AG10803 (cell line): ENCODE measurements at places on chromosomes 6 and 20.

- no peak for DNase-seq
Observed at GRCh38 chr6:127933852-127934840, 33.3 kb upstream of the THEMIS start.

DNA sequence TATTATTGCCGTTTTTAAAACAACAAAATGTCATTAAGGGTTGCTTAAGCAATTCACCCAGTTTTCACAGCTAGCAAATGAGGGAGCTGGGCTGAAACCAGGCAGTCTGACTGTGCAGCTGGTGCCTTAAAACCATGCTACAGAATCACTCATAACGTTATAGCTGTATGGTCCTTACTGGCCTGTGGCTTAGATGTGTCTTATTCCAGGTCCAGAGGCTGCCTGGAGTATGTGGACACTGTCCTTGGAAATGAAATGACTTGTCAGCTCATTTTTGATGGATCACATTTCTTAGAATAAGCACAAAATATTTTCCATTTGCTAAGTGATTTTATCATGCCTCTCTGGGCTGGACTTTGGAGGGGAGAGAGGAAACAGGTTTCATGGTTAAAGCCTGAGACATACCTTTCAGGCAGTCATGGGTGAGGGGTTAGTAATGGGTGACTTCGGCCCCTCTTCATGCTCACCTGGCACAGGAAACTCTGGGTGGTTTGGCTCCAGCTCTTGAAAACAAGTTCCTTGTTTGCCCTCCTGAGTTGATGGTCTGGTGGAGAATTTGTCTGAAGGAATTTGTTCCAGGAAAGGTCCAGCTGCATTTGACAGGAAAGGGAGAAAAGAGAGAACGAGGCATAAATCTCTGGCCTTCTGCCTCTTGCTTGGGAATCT is 823.2 kb downstream of the DHX35 start:
- no peak for DNase-seq

DNA sequence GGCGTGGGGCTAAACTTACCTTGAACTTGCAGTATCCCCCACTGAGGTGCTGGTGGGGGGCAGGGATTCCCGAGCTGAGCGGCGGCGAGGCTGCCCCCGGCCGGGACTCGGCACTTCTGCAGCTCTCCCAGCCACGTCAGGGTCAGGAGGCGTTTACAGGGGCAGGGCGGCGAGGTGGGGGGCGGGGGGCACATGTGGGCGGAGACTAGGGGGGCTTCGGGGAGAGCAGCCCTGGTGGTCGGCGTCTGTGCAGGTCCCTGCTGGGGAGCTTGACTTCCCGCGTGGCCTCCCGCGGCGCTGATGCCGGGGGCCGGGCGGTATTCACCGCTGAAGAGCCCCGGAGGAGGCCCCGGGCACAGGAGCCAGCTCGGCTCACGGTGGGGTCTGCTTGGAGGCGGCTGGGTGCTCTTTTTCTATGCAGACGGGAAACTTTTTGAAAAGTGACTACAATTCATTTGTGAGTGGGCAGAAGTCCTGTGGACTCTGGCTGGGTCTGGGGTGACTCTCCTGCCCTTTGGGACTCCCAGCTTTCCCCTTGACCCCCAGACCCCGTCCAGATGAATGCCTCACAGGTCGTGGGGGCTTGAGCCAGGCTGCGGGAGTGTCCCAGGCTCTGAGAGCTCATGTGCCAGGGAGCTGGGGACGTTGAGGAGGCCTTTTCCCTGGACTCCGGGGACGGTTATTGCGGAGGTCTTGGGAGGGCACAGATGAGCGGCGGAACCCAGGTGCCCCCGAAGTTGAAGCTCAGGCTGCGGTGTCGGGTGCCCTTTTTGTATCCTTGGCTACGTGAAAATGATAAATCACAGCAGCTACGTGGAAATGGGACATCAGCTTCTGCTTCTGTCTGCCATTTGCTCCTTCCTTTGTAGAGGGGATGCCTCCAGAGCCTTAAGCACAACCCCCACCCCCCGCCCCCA is 75.9 kb upstream of the GATA5 start:
- DNase-seq, result no peak

GRCh38 chr6:116444092-116444491 is 17.1 kb upstream of the CALHM6 start:
- DNase-seq, result peak; percentile 54

DNA sequence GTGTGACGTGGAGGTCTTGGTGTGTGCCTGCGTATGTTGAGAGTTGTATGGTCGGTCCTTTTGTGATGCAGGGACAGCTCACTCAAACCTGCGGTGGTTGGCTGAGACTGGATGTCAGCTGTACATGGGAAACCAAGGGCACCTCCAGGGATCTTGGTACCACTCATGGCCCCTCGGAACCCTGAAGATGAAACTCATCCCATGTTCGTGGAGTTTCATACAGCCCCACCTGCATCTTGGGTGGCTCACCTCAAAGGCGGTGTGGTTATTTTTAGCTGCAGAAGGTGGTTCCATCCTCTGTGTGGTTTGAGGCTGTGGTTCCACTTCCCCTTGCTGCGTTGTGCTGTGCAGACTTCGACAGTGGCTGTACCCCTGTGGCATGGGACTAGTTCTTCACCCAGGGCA is 52.6 kb upstream of the SLC22A1 start:
- no peak for DNase-seq

DNA sequence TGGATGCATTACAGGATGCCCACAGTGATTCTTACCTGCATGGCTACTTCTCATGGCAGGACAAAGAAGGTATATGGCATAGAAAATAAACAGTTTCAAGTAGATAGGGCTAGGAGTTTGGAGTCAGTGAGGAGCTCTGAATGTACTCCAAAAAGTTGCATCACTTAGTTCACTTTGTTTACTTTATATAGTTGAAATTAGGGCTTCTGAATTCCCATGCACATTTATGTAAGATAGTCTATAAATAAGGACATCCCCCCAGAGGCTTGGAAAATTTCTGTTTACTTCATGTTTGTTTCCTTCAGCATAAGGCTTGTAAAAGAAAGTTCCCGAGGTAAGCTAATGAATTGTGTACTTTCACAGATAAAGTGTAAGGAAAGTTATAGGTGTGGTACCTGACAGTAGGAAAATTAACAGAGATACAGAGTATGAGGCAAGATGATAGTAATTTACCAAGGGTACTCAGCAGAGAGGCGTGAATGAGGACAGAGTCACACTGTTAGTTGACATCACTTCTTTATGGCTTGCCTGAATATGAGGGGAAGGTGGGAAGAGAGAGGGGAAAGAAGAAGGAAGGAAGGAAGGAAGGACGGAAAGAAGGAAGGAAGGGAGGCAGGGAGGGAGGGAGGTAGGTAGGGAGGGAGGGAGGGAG is 51.1 kb downstream of the ADTRP start:
- no peak for DNase-seq

GRCh38 chr20:63755933-63756647 is 16.5 kb downstream of the SLC2A4RG start:
- no peak for DNase-seq

- no peak for DNase-seq
Observed at GRCh38 chr6:111672761-111673450, 67.2 kb upstream of the TRAF3IP2 start.

GRCh38 chr6:138004430-138005287 is 102.6 kb downstream of the PERP start:
- DNase-seq, result peak; percentile 23

DNA sequence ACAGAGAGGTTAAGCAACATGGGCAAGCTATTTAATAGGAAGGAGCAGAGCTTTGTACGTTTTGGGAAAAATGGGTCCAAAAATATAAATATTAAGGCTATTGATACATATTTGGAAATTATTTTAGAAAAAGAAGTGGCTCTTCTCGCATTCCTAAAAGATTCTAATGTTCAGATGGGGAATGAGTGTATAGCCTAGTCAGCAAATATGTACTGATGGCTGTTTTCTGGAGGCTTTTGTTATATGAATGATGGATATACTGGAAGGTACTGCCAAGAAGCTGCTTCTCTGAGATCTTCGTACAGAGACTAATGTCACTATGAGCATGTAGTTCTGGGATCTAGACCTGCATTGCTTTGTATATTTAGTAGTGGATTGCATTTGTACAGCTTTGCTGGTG is 71.7 kb downstream of the PLAGL1 start:
- no peak for DNase-seq

DNA sequence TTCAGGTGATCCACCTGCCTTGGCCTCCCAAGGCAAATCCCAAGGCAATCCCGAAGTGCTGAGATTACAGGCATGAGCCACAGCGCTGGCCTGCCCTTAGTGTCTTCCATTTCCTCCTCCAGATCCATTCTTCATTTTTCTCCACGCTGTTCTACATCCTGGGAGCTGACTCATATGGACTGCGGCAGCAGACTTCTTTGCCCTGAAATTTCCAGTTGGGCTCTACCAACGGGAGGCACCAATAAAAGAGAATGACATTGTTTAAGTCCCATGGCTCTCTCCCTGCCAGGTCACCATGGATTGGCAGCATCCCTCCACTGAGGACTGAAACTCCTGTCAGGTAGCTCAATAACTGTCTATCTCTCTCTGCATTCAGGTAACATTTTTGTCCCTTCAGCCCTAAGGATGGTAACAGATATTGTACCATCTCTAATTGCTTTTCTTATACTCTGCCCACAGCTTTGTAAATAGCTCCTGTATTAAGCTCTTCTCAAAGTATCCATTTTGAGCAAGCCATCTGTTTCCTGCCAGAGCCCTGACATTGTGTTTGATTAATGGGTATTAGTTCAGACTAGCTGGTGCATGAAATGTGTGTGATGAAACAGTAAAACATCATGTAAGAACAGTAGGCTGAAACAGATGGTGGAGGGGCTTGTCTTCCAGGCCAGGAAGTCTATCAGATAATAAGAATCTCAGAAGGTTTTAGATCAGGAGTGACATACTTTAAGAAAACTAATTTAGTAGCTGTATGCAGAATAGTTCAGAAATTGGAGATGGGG is 3.6 kb downstream of the TBCC start:
- peak; percentile 82 for DNase-seq

- no peak for DNase-seq
Observed at GRCh38 chr6:167209577-167209975, 51.8 kb upstream of the GPR31 start.

- DNase-seq, result no peak
Observed at GRCh38 chr6:34810936-34811632, 19.2 kb downstream of the BLTP3A start.

DNA sequence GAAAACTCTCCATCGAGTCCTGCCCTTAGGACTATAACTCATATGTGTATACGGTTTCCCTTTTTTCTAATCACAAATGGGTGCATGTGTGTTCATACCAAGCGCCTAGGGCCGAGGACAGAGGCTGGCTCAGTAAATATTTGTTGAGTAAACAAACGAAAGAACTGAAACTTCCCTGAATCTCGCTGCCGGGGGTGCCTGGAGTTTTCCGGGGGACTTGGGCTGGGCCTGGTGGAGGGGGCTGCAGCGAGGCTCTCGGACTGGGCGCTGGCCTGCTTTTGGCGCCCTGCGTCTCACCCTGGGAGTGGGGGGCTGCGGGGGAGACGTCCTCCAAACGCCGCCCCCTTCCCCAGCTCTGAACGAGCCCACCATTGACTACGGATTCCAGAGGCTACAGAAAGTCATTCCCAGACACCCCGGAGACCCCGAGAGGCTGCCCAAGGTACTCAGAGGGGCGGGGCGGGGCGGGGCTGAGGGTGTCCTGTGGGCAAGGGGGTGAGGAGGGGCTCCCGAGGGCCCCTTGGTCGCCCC is 49.0 kb downstream of the CPXM1 start:
- no peak for DNase-seq

GRCh38 chr6:145633981-145634627 is 101.2 kb downstream of the EPM2A start:
- peak; percentile 77 for DNase-seq

DNA sequence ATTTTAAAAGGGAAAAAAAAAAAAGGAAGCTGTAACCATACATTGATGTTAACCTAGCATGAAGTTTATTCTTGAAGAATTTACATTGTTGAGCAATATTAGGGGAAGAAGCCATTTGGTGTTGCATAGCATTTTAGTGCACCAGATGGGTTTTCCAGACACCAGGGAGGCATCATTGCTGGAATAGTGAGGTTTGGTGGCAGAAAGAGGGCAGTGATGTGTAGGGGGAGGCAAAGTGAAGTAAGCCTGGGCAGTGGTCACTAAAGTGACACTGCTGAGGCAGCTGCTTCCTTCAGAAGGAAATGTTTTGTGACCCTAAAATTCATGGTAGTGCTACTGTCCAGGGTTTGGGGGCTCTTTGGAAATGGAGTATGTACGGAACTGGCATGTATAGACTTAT is 2.6 kb downstream of the TOMM6 start:
- no peak for DNase-seq
